PC-9 (cell line): ENCODE measurements at places on chromosomes 5 and 9.

DNA sequence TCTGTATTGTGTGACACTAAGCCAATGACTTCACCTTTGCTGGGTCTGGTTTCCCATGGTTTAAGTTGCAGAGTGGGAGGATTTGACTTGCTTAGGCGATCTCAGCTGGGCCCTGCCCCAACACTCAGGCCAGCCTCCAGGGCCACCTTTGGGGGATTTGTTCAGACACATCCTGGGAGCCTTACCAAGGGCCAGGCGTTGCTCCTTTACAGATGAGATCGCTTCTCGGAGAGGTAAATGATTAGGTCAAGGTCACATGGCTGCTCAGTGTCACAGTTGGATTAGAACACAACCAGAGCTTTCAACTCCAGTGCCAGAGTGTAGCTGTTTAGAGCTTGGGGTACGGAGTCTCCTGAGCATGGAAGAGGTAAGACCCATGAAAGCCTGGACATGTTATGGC, 57.5 kb downstream of the COL27A1 start:
- no peak for DNase-seq

- DNase-seq = no peak
These were observed 28.3 kb downstream of the TCF7 start for GRCh38 chr5:134142806-134143205.

DNA sequence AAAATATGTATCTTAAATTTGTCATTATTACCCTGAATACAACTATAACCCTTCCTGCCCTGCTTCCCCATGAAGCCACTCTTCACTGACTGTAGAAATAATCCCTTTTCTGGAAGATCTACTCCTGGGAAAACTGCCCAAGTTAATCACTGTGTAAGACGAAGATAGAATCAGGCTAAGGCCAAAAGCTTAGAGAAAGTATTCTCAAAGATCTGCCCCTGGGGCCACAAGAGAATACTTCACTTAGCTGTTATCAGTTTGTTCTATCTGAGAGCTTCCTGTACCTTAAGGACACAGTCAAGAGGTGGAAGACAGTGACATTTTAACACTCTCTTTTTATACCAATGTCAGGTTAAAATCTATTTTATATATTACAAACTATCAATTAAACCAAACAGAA, 33.8 kb downstream of the RNF145 start:
- DNase-seq = peak; percentile 33

DNA sequence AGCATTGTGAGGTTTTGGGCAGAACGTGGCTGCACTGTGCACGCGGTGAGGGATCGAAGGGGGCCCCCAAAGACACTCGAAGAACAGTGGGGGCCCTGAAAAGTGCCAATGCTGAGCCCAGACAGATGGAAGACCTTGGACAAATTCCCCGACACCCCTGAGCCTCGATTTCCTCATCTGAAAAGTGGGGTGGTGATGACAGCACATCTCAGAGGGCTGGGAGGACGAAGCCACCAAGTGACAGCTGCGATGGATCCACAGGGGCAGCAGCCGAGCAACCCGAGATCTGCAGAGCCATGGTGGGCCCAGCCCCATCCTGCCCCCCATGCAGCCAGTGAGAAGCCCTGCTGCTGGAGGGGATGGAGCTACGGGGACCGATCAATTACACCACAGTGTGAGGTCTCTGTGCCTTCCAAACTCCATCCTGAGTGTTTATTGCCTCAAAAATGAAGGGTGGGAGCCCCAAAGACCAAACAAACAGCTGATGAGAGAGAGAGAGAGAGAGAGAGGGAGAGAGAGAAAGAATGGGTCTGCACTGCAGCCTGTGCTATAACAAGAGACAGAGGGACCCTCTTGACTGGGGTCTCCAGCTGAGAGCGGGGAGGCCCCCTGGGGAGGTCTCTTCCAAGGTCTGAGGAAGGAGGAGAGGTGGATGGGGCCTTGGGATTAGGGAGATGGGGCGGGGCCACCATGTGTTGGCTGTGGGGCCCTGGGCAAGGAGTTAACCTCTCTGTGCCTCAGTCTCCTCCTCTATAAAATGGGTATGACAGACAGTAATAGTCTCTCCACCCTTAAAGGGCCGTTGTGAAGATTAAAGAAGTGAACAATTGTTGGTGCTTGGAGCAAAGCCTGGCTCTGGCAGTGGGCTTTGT, 134.4 kb upstream of the IER5L start:
- no peak for DNase-seq

DNA sequence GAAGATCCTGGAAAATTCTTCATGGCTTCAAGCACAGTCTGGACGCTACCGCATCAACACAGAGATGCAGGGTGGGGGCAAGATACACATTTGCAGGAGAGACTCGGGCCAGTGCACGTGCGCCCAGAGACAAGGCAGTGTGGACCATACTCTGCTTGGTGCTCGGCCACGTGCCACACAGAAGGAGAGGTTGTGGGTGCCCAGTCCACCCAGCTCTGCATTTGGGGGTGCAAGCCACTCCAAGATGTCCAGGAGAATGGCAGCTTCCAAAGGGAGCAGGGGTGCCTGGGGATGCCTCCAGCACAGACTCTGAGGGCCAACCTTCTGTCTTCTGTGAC, 4.3 kb downstream of the NKD2 start:
- no peak for DNase-seq

GRCh38 chr5:72171667-72172066, 64.4 kb downstream of the MAP1B start:
- DNase-seq = no peak

DNA sequence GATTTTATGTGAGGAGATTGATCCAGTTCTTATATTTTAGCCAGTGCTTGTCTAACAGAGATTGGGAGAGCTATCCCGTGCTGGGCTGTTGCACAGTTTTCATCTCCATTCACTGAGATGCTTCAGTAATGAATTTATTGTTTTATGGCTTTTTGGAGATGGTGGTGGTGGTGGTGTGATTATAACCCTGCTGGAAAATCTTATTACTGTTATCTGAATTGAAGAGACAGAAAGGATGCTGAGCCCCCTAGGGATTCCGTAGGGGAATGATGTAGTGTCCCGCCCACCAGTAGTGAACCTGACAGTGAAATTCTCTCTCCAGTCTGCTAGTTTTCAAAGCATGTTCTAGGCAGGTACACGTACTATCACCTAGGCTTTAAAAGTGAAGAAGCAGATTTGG, 1.9 kb downstream of the RAI14 start:
- no peak for DNase-seq

- peak; percentile 50 for DNase-seq
These were observed 337.5 kb downstream of the CDH9 start for GRCh38 chr5:26700759-26701384.

DNA sequence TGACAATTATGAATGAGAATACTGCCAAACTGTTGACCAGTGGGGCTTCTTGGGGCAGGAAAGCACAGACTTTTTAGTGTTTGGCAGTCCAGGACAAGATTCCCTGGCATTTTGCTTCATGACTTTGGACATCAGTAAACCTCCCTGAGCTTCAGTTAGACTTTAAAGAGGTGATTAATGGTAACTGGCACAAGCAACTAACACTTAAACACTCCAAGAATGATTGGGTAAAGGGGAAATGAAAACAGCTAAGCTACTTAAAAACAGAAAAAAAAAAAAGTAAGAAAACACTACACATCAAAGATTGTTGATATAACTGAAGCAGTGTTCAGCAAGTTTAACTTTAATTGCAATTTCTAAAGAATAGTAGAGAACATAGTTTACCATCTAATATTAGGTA, 13.4 kb downstream of the PAIP1 start:
- no peak for DNase-seq

- no peak for DNase-seq
These were observed 55.9 kb upstream of the ERCC6L2 start for GRCh38 chr9:95819636-95820035.

DNA sequence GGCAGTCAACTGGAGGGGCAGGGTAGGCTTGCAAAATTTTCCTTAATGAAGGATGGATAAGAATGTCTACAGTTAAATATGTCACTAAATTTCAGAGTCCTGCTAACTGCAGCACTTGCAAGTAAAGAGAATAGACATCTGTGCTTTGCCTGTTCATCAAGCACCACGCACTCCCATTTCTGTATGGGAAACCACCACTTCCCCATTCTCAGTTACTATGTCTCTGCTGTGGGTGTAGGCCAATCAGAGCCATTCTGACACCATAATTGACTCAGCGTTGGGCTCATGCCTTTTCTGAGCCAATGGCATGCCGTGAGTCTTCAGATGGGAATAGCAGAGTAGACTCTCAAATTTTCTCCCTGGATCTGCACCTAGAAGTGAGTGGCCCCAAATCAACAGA, 247.5 kb downstream of the GABRB2 start:
- DNase-seq = no peak

GRCh38 chr9:84772511-84772910, 103.0 kb downstream of the NTRK2 start:
- DNase-seq = no peak

DNA sequence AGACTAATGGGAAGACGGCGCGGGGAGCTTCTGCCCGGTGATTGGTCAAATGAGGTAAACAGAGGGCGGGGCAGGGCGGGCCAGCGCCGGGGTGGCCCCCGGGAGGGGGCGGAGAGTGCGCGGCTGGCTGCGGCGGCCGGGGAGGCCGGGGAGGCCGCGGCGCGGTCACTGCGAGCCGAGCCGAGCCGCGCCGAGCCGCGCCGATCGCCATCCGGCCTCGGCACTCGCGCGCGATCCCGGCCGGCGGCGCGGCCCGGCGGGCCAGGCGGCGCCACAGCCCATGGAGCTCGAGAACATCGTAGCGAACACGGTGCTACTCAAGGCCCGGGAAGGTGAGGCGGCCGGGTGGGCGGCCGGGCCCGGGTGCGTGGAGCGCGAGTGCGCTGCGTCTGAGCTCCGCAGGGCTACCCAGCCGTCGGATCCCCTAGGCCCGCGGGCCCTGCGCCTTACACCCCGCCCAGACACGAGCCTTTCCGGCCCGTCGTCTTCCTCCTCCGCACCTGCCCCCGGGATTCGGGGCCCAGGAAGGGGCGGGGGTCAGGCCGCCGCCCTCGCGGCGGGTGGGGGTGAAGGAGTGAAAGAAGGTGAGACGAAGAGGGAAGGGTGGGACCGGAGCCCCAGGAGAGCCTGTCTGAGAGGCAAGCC, at the start of gene GRK6:
GRK6 (plus strand) TSS at position 111 of the 645 bp plus-strand sequence; CDS start at position 281, 170 bp downstream.
- peak; percentile 69 for DNase-seq

DNA sequence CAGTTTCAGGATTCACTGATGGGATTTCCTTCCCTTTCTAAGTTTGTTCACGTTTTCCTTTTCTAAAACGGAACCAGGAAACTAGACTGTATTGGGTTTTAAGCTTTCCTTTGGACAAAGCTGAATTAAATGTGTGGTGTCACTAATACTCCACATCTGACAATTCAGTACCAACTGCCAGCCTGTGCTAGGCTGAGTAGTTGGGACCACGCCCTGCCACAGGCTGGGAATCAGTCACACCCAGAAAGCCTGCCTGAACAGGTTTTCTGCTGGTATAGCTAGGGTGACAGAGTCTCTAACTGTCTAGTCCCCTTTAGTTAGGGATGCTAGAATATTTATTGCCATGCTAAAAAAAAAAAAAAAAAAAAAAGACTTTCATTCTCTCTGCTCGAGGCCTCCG, 15.6 kb downstream of the SPACA9 start:
- peak; percentile 62 for DNase-seq

DNA sequence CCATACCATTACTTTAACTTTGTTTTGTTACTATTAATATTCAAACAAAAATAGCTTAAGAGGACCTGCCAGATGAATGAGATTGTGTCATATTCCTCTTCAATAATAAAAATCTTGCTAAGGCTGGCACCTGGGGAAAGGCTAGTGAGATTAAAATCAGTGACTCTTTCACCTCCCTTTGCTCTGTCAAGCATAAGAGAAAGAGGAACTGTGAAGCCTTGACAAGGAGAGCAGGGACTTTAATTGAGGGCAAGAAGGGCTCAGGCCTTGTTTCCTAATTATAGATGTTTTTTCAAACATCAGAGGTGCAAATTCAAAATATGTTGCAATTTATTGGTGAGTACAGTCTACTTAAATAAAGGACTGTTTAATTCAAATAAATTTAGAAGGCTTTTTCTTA, 91.7 kb downstream of the SPATA31D1 start:
- no peak for DNase-seq

DNA sequence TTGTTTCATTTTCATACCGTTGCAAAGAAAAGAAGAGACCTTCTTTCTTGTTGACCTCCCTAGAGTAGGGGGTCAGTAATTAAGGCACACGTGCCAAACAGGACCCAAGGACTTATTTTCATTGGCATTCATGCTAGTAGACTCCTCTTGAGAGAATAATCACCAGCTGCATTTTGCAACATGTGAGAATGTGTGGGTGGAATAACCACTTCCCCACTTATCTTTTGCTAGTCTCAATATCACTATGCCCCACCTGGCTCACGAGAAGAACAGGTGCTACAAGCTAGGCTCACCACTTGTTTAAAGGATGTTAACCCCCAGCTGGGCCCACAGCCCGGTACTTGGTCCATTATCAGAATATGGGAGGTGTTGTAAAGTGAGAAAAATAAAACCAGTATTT, 460.7 kb upstream of the MEF2C start:
- DNase-seq = no peak

DNA sequence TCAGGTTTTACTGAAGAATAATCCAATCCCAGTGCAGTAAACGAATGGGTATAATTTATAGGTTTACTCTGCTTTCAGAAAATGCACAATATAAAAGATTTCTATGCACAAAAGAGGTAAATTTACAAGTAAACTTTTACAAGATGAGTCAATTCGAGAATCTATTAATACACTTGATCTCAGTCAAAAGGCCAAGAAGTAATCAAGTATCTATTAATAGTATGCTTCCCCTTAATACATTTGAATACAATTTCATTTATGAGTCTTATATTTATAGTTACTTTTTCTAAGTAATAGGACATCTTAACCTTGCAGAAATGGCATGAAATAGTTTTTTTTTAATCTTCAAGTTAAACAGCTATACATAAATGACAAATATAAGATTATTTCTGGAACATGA, 355.2 kb upstream of the EFNA5 start:
- DNase-seq = no peak

DNA sequence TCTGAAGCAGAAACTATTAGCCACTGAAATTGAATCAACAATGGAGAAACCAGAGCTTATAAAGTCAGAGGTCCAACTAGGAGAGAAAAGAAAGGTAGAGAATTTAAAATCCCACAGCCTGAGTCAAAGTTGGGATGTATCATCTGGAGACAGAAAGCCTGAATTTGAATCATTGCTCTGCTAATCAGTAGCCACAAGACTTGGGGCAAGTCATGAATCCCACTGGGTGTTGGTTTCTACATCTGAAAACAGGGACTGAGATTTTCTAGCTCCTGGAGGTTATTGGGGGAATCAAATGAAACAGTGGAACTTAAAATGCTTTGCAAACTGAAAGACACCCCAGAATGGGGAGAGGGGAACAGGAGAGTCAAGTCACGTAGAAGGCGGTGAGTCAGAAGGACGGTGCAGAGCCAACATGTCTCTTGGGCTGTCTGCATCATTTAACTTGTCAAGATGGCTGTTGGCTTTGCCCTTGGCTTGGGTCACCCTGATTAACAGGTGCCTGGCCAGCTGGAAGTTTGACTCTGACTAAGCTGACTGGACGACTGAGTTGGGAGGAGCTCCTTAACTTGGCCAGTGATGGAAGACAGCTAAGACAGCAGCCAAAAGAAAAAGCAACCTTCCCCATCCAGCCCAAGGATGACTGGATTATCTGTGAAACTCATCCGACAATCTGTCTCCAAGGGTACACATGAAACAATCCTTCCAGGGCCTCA, 60.6 kb upstream of the ADRA1B start:
- no peak for DNase-seq

GRCh38 chr5:127136908-127137307, 63.6 kb upstream of the C5orf63 start:
- DNase-seq = no peak
